Lower lobe of right lung (tissue), 2 donors: ENCODE measurements at places on chromosomes 2 and 18. TPM values are rescaled to one million over a fixed set of nuclear protein-coding genes. Genes with fewer than 3 reads are reported as not detected.

The DNAJC5G gene
- total RNA-seq: not detected

The CPLX4 gene
- total RNA-seq: not detected

DNA sequence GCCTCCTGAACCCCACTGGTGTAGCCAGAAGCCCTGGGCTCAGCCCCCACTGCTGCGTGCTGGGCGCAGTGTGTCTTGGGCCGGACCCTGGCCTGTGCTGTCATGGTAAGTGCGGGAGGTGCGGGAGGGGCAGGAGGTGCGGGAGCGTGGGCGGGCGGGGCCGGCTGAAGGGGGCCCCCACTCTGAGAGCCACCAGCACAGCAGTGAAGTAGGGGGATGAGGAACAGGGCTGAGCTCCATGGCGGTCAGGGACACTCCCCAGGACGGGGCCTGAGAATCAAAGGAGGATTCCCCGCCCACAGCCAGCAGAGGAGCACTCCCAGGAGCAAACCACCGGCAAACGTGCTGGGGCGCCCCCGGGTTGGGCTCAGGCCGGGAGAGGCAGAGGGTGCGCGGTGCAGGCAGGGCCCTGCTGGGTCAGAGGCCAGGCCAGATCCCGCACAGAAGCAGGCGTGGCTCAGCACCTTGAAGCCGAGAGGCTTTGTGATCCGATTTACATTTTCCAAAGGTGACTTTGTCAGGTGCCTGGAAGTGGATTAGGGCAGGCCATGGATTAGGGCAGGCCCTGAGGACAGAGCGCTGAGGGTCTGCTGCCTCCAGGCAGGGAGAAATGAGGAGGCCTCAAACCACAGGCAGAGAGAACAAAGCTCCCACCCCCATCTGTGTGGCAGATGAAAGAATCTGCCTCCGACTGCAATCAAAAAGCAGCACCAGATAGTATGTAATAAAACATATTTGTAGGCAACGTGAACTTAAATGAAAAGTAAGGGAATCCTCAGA is 152.0 kb upstream of the RAB6C start:
- DNase-seq: no peak
- no peak overlapping the region for H3K4me3 ChIP-seq
- no peaks in the 10 kb centered on the region for H3K36me3 ChIP-seq
- no peak overlapping the region for H3K27ac ChIP-seq
- H3K27me3 ChIP-seq: no peaks in the 10 kb centered on the region

- H3K36me3 ChIP-seq: no peaks in the 10 kb centered on the region
- H3K4me1 ChIP-seq: peaks cover 46% of the 10 kb centered on the region
- no peak overlapping the region for H3K4me3 ChIP-seq
- DNase-seq: no peak
These were observed 12.1 kb downstream of the PXDN start for GRCh38 chr2:1731963-1732768.

- no peak overlapping the region for H3K4me3 ChIP-seq
- no peak for DNase-seq
- no peaks in the 10 kb centered on the region for H3K4me1 ChIP-seq
- no peak overlapping the region for H3K27ac ChIP-seq
These were observed 204.8 kb upstream of the SH3BP4 start for GRCh38 chr2:234747032-234747431.

DNA sequence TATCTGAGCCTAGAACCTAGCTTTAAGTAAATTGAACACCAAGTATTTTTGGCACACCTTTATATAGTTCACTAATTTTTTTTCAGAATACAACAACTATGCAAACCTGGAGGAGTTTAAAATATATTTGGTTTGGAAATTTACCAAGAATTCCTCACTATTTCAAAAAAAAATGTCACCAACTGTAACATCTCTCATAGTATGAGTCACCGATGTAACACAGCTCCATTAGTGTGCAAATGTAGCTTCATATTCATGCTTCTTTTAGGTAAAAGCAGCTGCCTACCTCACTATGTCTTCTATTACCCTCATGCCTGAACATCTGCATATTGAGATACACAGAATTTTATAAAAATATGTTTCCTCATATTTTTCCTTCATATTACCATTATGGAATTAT is 80.5 kb downstream of the NRXN1 start:
- no peak for DNase-seq
- H3K4me1 ChIP-seq: no peaks in the 10 kb centered on the region
- no peak overlapping the region for H3K4me3 ChIP-seq
- no peak overlapping the region for H3K27ac ChIP-seq
- H3K36me3 ChIP-seq: no peaks in the 10 kb centered on the region
- H3K27me3 ChIP-seq: no peaks in the 10 kb centered on the region

- H3K4me3 ChIP-seq: no peak overlapping the region
- H3K36me3 ChIP-seq: no peaks in the 10 kb centered on the region
- DNase-seq: peak; percentile 69
- peaks cover 10% of the 10 kb centered on the region for H3K4me1 ChIP-seq
- no peaks in the 10 kb centered on the region for H3K27me3 ChIP-seq
These were observed 32.2 kb upstream of the LPIN2 start for GRCh38 chr18:3044931-3045698.

- H3K4me1 ChIP-seq: peaks cover 56% of the 10 kb centered on the region
- no peaks in the 10 kb centered on the region for H3K27me3 ChIP-seq
These were observed 43.4 kb downstream of the MBP start for GRCh38 chr18:77088963-77089722.

- no peak for DNase-seq
- H3K36me3 ChIP-seq: no peaks in the 10 kb centered on the region
- H3K27ac ChIP-seq: no peak overlapping the region
- H3K27me3 ChIP-seq: no peaks in the 10 kb centered on the region
These were observed 538.5 kb upstream of the ZEB2 start for GRCh38 chr2:145058457-145058856.

GRCh38 chr18:49273241-49273880 is 187.1 kb downstream of the DYM start:
- no peak for DNase-seq
- H3K27me3 ChIP-seq: no peaks in the 10 kb centered on the region
- H3K4me3 ChIP-seq: no peak overlapping the region

GRCh38 chr18:10299643-10300042 is 154.8 kb upstream of the APCDD1 start:
- peaks cover 2% of the 10 kb centered on the region for H3K4me1 ChIP-seq
- H3K27ac ChIP-seq: no peak overlapping the region
- no peak overlapping the region for H3K4me3 ChIP-seq
- DNase-seq: no peak
- no peaks in the 10 kb centered on the region for H3K36me3 ChIP-seq

- no peaks in the 10 kb centered on the region for H3K27me3 ChIP-seq
- DNase-seq: no peak
- H3K36me3 ChIP-seq: no peaks in the 10 kb centered on the region
- H3K27ac ChIP-seq: no peak overlapping the region
- no peak overlapping the region for H3K4me3 ChIP-seq
- H3K4me1 ChIP-seq: no peaks in the 10 kb centered on the region
These were observed 45.5 kb upstream of the LDAH start for GRCh38 chr2:20868377-20868776.

DNA sequence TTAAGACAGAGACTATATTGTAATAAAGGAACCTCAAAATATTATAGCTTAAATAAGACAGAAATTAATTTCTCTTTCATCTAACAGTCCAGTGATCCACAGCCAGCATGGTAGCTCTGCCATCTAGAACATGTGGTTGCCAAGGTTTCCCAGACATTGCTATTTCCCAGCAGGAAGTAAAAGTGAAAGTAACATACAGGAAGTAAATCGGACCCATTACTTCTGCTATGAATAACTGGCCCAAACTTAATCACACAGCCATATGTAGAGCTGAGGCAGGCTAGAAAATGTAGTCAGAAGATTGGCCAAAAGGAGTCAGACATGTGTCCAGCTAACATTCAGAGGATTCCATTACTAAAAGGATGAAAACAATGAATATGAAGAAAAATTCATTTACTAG is 71.0 kb downstream of the NOL4 start:
- H3K27ac ChIP-seq: no peak overlapping the region
- no peak for DNase-seq
- no peaks in the 10 kb centered on the region for H3K27me3 ChIP-seq

DNA sequence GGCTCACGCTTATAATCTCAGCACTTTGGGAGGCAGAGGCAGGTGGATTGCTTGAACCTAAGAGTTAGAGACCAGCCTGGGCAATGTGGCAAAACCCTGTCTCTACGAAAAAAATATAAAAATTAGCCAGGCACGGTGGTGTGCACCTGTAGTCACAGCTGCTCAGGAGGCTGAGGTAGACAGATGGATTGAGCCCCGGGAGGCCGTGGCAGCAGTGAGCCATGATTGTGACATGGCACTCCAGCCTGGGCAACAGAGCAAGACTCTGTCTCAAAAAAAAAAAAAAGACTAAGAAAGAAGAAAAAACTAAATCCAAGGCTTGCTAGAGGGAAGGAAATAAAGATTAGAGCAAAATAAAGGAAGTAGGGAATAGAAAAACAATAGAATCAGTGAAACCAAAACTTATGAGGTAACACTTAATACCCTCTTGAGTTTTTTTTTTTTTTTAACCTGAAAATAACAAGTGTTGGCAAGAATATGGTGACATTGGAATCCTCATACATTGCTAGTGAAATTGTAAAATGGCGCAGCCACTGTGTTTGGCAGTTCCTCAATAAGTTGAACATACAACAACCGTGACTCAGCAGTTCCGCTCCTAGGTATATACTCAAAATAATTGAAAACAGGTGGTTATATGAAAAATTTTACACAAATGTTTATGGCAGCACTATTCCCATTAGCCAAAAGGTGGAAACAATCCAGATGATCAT is 85.2 kb downstream of the EML4 start:
- H3K4me1 ChIP-seq: peaks cover 25% of the 10 kb centered on the region
- H3K4me3 ChIP-seq: no peak overlapping the region

- H3K36me3 ChIP-seq: no peaks in the 10 kb centered on the region
- no peaks in the 10 kb centered on the region for H3K27me3 ChIP-seq
- H3K4me1 ChIP-seq: no peaks in the 10 kb centered on the region
- H3K27ac ChIP-seq: no peak overlapping the region
- H3K4me3 ChIP-seq: no peak overlapping the region
- no peak for DNase-seq
These were observed 53.9 kb upstream of the EPC2 start for GRCh38 chr2:148590612-148591011.

DNA sequence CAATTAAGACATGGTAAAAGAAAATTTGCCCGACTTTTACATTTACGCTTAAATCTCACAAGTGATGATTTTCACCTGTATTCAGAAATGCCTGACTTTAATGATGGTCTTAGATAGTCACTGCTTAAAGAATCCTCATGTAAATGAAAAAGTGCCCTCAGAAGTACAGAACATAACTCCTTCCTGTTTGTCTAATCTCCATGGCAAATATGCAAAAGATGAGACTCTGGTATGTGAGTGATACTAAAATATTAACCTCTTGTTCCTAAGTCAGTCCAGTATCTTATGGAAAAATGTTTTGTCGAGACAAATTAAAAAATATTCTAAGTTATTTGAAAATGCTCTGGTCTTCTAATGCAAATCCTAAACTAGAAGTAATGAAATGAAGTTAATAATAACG is 29.2 kb downstream of the KCTD1 start:
- no peaks in the 10 kb centered on the region for H3K36me3 ChIP-seq
- no peak for DNase-seq
- H3K27ac ChIP-seq: no peak overlapping the region
- no peaks in the 10 kb centered on the region for H3K27me3 ChIP-seq
- H3K4me1 ChIP-seq: no peaks in the 10 kb centered on the region

- H3K36me3 ChIP-seq: peaks cover 14% of the 10 kb centered on the region
- no peaks in the 10 kb centered on the region for H3K27me3 ChIP-seq
- no peak overlapping the region for H3K27ac ChIP-seq
- no peak for DNase-seq
These were observed 85.1 kb upstream of the TTC39C start for GRCh38 chr18:23929362-23929930.

DNA sequence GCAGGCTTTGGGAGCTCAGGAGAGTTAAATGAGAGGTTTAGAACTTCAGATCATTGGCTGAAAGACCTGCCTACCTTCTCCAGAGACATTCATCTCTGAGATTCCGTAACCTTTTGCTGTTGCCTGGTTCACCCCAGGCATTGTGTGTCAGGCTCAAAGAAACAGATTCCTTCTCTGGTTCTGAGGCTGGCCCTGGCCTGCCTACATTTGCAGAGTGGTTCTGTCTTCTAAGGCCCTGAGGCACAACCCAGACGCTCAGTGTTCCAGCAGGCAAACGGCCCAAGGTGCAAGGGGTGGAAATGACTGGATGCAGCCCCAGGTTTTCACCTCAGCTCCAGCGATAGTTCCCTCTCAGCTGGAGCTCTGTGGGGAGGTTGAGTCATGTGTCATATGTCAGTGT is 48.3 kb downstream of the MYO3B start:
- H3K27ac ChIP-seq: no peak overlapping the region
- no peak for DNase-seq
- no peaks in the 10 kb centered on the region for H3K36me3 ChIP-seq

- H3K4me1 ChIP-seq: no peaks in the 10 kb centered on the region
- no peak overlapping the region for H3K4me3 ChIP-seq
- H3K27me3 ChIP-seq: no peaks in the 10 kb centered on the region
- no peak overlapping the region for H3K27ac ChIP-seq
- DNase-seq: no peak
These were observed 422.7 kb upstream of the FSHR start for GRCh38 chr2:49577041-49577440.

DNA sequence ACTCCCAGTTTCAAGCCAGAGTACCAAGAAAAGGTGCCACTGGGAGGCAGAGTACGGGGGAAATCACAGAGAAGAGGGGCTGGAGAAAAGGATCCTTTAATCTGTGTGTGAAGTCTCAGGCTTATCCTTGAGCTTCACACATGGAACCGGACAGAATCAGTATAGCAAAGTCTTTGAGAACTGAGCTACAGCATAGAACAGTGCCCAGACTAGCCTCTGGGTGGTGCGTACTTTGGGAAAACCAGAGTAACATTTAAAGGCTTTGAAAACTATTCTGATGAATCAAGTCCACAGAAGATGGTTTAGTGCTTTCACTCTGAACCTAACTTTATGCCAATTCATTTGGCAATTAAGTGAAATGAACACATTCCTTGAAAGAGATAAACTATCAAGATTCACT is 83.1 kb downstream of the BABAM2 start:
- H3K27ac ChIP-seq: no peak overlapping the region
- H3K4me3 ChIP-seq: no peak overlapping the region
- no peaks in the 10 kb centered on the region for H3K27me3 ChIP-seq
- DNase-seq: no peak

GRCh38 chr2:241577413-241578122 is 19.0 kb downstream of the BOK start:
- peaks cover 4% of the 10 kb centered on the region for H3K4me1 ChIP-seq
- peak; percentile 25 for DNase-seq
- no peaks in the 10 kb centered on the region for H3K27me3 ChIP-seq
- peaks cover 21% of the 10 kb centered on the region for H3K36me3 ChIP-seq
- H3K4me3 ChIP-seq: no peak overlapping the region

DNA sequence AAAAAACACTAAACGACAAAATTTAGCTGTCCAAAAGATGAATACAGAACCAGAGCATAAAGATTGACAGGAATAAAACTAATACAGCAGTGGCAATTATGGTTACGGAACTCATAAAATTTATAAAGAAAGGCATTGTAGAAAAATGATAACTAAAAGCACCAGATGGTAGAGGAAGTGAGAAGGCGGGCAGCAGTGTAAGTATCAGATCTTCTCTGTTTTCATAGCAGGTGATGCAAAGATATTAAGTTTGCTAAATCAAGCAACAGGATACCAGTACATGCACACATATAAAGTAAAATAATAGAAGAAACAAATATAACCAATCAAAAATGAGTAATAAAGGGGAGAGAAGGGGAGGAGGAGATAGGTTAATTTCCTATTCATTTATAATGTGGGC is 103.9 kb upstream of the MEX3C start:
- no peak for DNase-seq
- no peaks in the 10 kb centered on the region for H3K4me1 ChIP-seq
- no peak overlapping the region for H3K4me3 ChIP-seq
- H3K27ac ChIP-seq: no peak overlapping the region
